Activated CD4-positive, CD25-positive, alpha-beta regulatory T cell treated with anti-CD3 and anti-CD28 coated beads, Interleukin-2, amount 50 U/mL, for 72 hours (primary cell): ENCODE measurements at places on chromosomes 4 and X.

- DNase-seq, result no peak
Observed at GRCh38 chr4:156137679-156138473, 184.2 kb upstream of the CTSO start.

DNA sequence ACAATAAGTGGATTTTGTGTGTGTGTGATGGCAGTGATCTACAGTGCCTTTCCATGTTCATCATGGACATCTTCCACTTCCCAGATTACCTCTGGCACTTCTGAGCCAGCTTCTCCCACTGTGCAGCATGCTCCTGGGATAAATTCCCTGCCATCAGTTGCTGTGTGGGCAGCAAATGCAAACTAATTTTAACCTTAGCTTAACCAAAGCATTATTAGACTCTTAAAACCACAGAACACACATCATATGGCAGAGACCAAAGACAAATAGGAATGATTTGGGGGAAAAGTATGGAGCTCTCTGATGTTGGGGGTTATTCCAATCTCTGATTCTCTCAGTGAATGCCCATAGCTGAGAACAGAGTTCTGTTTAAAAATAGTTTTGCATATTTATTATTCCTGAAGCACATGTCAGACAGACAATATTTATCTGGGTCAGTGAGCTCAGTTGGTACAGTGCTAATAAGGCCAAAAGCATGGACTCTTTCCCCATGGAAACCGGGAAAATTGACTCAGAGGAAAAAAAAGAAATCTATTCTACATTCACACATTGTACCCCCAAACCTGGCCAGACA is 567.4 kb downstream of the IQCM start:
- DNase-seq, result no peak

DNA sequence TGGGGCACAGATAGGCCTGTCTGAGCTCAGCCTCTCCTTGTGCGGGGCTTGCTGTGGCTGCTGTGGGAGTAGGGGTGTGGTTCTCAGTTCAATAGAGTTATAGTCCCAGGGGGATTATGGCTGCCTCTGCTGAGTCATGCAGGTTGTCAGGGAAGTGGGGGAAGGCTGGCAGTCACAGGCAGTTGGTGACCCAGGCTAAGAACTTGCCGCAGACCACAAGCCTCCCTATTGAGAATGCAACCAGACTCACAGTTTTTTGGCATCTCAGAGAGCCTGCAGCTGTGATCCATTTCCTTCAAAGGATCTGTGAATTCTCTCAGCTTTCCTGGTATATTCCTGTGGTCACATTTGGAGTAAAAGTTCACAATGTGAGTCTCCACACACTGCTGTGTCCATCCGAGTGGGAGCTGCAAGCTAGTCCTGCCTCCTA is 364.9 kb downstream of the ZNF674 start:
- no peak for DNase-seq

GRCh38 chrX:106499473-106499872 is 112.3 kb upstream of the RADX start:
- no peak for DNase-seq

DNA sequence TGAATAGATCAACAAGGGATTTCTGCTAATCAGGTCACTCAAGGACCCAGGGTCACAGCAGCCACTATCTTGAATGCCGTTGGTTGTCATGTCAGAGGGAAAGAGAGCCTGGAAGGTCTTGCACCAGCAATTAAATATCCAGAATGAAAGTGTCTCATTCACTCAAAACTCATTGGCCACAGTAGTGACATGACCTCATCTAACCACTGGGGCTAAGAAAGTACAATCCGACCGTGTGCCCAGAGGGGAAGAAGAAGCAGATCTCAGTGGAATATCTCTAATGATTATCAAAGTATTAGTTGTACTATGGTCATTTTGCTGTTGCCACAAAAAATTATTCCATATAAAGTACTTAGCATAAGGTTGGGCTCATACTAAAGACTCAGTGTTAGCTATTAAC is 210.0 kb downstream of the QDPR start:
- no peak for DNase-seq
